Tongue (tissue), 3 donors: ENCODE measurements at places on chromosomes 7 and 10.

DNA sequence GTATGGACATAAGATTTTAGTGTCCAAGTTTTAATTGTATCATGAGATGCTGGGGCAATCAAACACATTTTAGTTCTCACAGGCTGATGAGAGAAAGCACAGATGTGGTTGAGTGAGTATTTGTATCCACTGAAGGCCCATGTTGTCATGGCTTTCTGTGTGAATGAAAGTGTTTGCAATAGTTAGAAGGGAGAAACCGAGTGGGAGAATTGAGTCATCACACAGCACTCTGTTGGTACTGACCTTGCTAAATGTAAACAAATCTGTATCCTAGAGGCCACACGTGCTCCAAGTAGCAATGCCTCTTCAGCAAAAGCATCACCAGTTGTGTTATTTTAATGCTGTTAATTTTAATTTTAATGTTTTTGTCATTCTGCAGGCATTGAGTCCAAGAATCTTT lies 121.2 kb downstream of the EMX2 start:
- DNase-seq: peak; percentile 74

DNA sequence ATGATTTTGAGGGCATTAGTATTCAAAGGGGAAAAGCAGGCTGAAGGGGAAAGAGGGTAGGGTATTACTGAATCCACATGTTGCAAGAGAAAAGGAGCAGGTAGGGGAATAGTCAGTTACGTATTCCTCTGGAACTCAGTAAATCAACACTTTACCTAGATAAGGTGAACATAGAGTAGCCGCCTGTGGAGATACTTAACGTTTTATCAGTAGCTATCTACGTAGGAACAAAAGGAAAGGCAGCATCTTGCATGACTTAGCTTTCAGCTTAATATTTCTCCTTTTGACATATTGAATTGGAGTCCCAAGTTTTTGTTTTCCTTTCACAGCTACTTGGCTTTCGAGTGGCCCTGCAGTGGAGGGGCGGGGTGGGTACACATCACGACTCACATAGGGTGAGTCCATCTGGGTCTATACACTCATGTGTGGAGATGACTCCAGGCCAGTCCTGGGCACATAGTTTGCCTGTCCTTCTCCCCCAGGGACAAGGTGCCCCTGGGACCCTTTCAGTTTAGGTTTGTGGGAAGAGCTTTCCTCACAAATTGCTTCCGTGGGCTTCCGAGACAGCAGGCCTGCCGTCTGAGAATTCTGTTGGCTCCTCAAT lies 48.1 kb downstream of the CCNY start:
- no peak for DNase-seq

DNA sequence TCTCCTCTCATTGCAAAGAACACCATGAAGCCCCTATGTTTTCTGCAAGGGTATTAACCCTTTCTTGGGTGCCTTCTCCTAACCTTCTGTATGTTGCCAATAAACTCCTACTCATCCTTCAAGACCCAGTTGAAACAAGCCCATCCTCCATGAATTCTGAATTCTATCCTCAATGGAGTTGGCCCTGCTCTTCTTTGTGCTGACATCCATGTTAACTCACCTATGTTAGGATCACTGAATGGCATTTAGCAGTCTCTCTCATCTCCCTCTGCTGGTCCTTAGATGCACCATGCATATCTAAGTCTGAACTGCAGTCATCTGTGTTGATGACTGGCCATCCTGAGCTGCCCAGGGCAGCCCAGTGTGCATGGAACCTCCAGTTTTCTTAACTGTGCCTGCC lies 129.8 kb downstream of the BUB3 start:
- DNase-seq: no peak

GRCh38 chr7:157470017-157470322 lies 133.2 kb downstream of the DNAJB6 start:
- DNase-seq: no peak

- DNase-seq: no peak
Observed at GRCh38 chr10:93248583-93249227, 175.0 kb downstream of the CYP26A1 start.

DNA sequence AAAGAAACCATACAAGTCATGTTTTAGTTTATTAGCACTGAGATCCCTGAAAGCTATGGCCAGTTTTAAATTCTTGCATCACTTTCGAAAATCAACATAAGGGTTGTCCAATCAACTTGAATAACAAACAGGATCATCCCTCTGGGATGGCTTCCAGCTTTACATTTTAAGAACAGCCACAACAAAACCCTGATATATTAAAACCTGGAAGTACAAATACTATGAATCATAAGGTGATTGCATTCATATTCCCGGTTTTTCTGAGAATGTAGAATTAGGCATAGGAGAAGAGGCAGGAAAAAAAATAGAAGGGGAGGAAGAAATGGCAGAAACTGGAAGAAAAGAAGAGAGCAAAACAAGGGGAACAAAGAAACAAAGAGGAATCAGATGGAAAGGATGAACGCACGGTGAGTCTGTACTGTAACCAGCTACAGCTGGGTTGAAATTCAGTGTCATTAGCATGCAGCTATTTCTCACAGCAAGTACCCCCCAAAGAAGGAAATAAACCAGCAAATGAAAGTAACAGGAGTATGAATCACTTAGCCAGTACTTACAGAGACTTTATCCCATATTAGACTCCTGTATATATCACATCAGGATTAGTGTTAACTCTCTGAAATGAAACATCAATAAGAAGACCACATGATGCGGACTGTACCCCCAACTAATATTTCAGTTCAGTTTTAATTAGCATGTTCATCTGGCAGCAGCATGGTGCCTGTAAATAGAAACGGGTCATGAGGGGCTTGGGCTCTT lies 301.3 kb downstream of the RNLS start:
- peak; percentile 17 for DNase-seq

DNA sequence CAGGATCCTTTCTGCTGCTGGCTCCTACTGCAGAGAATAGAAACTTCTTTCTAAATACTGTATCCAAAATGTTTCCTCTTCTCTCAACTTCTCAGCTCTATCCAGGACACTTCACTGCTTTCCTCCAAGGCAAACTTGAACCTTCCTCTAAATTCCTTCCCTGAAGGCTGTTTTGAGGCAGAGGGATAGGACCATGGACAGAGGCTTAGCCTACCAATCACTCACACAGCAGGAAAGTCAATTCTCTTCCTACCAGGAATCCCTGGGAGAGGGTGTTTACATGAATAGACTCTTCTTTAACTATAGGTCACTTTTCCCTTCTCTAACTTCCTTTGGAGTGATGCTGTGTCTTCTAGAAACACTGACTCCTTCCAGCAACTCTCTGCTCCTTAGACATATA lies 115.6 kb upstream of the MKLN1 start:
- no peak for DNase-seq

DNA sequence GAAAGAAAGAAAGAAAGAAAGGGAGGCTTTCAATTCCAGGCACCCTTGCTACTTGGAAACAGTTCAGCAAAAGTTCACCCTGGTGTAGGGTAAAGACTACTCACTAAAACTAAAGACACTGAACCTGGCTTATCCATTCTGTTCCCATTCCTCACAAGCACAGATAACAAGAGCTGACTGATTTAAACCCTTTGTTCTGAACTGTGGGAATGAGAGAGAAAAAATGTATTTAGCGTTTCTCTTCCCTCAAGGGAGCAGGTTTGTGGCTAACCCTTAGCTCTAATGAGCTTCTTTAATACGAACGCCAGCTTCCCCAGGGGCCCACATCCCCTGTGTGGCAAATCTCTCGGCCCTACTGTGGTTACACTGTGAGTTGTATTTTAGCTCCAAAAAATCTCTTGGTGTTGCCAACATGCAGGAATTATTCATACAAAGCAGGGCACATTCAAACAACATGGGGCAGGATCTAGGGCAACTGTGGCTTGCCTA lies 23.3 kb downstream of the PRTFDC1 start:
- no peak for DNase-seq

GRCh38 chr10:36254199-36254598 lies 612.1 kb upstream of the FZD8 start:
- DNase-seq: peak; percentile 77

GRCh38 chr10:60093317-60093716 lies 187.0 kb upstream of the CCDC6 start:
- DNase-seq: no peak

DNA sequence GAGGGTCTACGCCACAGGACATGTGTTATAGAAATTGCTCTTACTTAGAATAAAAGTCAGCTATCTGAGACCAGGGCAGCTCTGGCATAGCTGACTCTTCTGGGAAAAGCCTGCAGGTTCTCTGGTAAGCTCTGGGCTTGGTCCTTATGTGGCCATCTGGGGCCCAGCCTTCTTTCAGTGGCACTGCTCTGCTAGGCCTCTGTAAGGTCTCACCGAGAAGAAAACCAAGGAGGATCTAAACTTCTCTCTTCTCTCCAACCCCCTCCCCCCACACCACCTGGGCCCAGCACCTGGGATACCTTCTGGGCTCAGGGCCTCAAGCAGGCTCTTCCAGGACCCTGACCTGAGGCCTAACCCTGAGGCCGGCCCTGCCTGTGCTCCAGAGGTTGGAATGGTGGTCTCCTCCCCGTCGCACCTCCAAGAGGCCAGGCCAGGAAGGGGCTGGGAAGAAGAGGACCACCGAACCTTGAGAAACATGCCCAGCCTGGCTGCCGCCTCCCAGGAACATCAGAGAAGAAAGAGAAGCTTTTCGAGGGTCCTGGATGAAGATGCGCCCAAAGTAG lies 323.6 kb downstream of the GFRA1 start:
- no peak for DNase-seq

DNA sequence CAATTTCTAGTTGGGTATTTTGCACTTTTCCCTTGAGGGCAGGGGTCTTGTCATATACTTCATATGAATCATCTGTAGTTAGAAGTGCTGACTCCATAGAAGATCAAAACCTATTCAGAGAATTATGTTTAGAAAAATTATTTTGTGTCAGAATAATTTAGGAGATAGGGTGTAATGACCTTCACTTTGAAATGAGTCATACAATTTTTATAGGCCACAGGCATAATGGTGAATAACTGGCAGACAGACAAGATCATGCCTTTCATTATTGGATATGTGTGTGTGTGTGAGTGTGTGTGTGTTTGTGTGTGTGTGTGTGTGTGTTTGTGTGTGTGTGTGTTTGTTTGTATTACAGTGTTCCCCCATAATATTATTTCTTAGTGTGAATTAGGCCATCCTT lies 523.0 kb downstream of the ANKRD7 start:
- DNase-seq: no peak

DNA sequence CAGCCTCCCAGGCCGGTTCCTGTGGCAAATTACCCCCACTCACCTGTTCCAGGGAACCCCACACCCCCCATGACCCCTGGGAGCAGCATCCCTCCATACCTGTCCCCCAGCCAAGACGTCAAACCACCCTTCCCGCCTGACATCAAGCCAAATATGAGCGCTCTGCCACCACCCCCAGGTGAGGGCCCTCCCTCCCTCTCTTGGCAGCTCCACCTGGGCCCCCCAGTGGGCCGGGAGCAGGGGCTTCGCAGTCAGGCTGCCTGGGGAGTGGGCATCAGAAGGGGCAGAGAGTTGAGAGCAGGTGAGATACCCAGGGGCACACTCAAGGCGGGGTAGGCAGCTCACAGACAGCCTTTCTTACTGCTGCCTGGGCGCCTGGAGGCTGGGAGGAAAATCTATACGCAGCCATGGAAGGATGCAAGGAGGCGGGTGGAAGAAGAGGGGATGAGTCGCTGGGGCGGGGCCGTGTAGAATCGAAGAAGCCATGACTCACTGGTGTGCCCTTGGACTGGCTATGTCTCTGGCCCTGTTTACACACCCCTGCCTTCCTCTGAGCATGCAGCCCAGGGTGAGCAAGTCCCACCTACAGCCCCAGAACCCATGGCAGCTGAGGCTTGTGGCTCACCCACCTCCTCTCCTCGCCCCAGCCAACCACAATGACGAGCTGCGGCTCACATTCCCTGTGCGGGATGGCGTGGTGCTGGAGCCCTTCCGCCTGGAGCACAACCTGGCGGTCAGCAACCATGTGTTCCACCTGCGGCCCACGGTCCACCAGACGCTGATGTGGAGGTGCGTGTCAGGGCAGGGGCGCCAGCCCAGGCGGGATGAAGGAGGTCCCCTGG lies 48.6 kb upstream of the PPIF start:
- peak; percentile 29 for DNase-seq

GRCh38 chr7:128037081-128037480 lies 5.8 kb upstream of the LRRC4 start:
- no peak for DNase-seq

DNA sequence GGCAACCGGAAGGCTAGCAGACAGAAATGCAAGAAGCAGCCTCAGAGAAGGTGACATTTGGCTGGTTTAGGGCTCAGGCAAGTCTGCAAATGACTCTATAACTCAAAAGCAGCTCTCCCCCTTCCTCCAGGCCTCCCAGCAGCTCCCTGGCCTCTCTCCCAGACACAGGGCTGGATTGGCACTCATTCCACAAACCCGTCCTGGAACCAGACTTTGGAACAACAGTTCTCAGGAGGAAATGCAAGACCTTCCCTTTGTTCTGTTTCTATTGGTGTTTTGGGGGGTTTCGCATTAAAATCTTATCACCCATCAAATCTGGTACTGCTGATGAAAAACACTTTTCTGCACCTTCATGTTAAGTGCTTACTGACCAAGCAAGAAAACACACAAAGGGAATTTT lies 40.3 kb upstream of the EFCAB10 start:
- peak; percentile 76 for DNase-seq

DNA sequence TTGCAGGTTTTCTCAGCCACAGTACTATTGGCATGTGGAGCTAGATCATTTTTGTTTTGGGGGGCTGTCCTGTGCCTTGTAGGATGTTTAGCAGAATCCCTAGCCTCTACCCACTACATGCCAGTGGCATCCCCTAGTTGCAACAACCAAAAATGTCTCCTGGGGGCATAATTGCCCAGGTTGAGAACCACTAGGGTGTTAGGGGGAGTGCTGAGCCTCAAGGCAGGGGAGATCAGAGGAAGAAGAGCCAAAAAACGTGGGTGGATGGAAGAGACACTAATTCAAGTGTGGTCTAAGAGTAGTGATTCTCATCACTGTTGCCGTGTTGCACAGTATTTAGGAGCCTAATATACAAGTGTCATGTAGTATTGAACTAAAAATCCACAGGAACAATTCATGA lies 31.7 kb upstream of the CCNY start:
- no peak for DNase-seq

DNA sequence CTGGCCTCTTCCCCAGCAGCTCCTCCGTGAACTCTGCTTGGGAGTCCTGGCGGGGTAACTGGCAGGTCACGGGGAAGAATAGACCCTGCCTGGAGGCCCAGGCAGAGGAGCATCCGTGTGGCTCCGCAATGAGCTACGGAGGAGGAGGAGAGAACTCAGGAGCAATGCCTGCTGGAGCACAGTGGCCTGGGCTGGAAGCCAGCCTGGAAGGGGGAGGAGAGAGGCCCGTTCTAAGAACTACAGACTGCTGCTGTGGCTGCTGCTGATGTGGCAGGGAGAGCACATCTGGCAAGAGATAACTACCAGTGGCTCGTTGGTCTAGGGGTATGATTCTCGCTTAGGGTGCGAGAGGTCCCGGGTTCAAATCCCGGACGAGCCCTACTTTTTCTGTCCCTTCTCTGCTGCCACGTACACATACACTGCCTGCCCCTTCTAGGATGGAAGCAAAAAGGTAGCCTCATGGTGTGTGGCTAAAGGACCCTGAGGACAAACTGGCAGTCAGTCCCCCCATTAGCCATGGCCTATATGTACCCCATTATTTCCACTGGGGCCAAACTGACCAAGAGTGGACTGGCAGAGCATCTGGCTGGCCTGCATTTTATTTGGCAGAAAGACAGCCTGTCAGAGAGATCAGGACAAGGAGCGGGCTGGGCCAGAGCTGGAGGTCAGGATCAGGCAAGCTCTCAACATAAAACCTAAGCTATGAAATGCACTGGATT lies 7.7 kb upstream of the OPN1SW start:
- DNase-seq: peak; percentile 89
